T follicular helper cell (primary cell): ENCODE measurements at places on chromosomes 7 and 10.
A peak's percentile ranks its signal among the peaks of the same experiment; 100 is the strongest.

DNA sequence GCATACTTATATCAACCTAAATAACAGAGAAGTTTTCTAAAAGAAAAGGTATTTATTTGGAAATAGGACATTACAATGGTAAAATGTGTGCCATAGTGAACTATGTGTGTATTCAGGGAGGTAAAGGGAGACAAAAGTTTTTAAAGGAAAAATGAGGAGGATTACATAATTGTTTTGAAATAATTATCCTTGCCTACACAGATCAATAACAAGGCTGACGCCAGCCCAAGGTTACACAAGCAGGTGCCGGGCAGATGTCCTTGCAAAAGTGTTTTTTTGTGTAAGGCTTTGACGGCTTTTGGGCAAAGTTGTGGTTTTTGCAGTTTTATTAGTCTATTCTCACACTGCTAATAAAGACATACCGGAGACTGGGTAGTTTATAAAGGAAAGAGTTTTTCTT is 22.7 kb upstream of the SLC35B4 start:
- DNase-seq, result no peak

DNA sequence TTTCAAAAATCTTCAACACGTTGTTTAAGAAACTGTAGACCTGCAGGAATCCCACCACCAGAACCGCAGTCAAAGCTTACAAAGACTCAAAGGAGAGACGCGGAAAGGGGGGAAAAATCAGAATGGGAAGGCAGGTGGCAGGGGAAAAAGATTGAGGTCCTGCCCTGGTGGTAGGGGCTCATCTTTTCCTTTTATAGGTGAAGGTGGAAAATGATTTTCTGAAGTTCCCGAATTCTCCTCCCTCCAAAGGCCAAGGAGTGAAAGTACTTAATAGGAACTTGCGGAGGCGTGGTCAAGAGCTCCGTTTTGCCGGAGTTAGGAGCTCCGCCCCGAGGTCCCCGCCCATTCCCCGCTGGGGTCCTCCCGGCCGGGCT is 724 bp downstream of the BBIP1 start:
- peak; percentile 77 for DNase-seq

- DNase-seq, result no peak
Observed at GRCh38 chr7:55770778-55771177, 91.8 kb downstream of the SEPTIN14 start.

- DNase-seq, result no peak
Observed at GRCh38 chr7:151404216-151405011, 5.4 kb downstream of the WDR86 start.

DNA sequence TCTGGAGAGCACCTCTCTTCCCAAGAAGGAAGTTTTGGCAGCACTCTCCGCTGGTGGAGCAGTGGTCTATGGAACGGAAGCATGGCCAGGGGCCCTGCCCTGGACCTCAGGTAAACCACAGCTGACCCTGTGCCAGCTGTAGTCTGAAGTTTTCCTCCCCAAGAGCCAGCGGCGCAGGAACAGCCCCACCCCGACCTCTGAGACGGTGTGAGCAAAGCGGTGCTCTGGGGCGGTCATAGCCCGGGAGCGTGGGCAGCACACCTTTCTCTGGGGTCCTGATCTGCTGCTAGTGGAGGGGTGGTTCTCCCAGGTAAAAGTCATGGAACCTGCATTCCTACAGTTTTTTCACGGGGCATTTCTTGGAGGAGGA is 52.6 kb downstream of the TSPAN15 start:
- no peak for DNase-seq

- DNase-seq, result no peak
Observed at GRCh38 chr7:92466682-92467081, 11.1 kb downstream of the ERVW-1 start.

DNA sequence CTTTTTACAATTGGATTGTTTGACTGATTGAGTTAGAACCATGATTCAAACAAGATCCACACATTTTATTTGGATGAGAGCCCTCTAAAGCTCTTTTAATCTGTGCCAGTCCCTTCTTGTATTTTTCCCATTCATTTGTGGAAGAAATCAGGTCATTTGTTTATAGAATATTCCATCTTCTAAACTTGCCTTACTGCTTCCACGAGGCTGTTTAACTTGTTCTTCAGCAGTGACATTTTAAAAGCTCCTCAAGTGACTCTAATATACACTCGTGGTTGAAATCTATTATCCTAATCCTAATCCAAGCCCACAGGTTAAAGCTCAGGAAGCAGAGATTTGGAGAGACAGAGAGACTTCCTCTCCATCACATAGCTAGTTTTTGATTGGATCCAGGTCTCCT is 155.4 kb upstream of the SVIL start:
- no peak for DNase-seq

GRCh38 chr7:113247198-113247597 is 128.8 kb upstream of the SMIM30 start:
- DNase-seq, result no peak

- no peak for DNase-seq
Observed at GRCh38 chr10:13222566-13222965, 11.6 kb downstream of the UCMA start.

- DNase-seq, result no peak
Observed at GRCh38 chr10:22133749-22134624, 83.8 kb downstream of the EBLN1 start.

DNA sequence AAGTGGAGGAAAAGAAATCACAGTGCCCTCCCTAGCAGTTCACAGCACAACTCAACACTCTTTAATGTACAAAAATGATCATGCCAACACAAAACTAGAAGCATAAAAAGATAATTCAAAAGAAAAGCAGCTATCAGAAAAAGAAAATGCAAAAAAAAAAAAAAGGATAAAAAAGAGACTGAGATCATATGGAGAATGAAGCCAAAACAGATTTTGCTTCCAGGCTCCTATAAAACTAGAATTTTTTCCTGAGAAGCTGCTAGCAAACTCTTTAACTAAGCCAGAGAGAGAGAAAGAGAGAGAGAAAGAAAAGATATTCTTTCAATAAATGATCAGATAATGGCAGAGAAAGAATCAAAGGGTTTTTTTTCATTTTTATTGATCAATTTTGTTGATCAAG is 288.0 kb upstream of the ANKRD30A start:
- DNase-seq, result no peak

DNA sequence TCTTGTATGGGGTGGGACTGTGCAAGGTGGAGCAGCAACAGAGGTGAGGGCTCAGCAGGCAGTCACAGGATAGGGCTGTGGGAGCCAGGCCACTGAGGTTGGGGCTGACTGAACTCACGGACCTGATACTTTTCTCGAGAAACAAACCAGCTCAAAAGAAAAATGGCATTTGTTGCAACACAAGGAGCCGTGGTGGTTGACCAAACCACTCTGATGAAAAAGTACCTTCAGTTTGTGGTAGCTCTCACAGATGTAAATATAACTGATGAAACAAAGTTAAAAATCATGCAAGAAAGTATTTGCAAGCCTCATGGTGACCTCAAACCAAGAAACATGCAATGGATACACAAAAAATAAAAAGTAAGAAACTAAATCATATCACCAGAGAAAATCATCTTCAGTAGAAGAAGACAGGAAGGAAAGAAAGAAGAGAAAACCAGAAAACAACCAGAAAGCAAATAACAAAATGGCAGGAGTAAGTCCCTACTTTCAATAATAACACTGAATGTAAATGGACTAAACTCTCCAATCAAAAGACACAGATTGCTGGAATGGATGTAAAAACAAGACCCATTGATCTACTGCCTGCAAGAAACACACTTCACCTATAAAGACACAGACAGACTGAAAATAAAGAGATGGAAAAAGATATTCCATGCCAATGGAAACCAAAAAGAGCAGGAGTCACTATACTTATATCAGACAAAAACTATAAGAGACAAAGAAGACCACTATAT is 48.9 kb upstream of the DUSP5 start:
- DNase-seq, result no peak

- no peak for DNase-seq
Observed at GRCh38 chr10:19947215-19947614, 131.0 kb downstream of the PLXDC2 start.

GRCh38 chr10:61792921-61793320 is 108.6 kb upstream of the ARID5B start:
- DNase-seq, result no peak

DNA sequence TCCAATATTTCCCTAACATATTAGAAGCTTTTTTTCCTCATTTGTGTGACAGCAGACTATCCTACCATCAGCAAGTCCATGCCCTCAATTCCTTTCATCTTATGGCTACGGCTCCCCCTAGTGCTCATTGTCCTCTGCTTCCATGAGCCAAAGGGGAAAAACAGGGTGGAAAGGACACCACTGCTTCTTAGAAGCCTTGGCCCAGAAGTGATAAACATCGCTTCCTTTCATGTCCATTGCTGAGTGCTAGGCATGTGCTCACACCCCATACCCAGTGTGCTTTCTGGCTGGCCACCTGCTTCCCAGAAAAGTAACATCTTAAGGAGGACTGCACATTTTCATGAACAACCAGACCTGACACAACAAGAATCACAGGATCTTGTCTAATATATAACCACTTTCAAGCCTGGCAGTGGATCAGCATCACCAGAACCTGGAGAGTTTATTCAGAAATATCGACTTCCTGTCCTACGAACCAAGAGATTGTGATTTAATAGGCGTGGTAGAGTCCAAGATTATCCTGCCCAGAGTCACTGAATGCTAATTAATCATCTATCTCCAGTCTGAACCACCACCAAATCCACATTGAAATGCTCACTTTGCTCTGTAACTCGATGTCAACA is 650.5 kb upstream of the SORCS1 start:
- DNase-seq, result no peak

- no peak for DNase-seq
Observed at GRCh38 chr7:22219739-22220493, 137.0 kb downstream of the RAPGEF5 start.
